ENCODE measurements at places on chromosomes 3 and 15.

- DNase-seq = no peak
Measured at GRCh38 chr3:36868614-36869436, 76.0 kb downstream of the TRANK1 start.

DNA sequence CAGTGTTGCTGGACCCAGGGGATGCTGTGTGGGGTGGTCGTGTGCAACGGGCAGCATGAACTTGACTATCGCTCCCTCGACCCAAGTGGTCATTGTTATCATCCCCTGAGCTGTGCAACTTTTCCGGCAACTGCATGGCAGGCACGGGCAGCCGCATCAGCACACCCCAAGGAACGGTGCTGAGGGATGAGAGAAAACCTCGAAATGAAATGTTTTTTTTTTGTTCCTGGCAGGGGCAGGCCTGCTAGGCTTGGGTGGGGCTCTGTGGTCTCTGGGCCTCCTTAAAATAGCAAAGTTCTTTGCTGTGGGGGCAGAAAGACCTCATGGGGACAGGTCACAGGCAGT lies 51.4 kb downstream of the CORO2B start:
- no peak for DNase-seq

DNA sequence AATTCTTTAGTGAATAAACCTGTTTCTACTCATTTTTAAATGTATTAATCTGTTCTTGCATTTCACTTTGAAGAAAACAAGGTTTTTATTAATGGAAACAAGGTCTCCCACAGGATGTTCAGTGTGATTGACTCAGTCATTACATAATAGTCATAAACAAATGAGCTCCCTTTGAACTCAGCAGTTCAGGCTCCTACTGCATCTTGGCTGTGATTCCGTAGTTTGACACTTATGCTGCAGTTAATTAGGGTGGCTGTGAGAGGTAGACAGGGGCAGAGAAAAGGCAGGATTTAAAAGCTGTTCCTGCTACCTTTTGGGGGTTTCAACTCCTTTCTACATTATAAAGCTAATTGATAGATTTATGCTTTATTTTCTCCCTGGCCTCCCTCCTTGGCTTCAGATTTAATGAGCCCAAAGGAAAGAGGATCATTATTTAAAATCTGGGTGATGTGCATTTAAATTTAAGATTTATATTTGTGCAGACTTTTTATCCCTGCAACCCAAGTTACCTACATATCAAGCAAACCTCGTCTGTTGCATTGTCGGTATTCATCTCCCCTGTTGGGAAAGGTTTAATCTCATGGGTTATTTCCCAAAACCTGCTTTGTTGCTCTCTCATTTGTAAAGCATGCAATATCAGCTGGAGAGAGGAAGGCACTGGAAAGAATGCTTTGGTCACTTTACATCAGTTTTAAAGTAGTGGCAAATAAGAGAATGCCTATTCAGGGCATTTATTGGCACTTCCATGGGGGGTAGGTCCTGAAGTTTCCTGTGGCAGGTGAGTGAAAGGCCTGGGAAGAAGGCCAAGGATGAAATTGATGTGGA lies 345.0 kb upstream of the NR2E3 start:
- DNase-seq = no peak

DNA sequence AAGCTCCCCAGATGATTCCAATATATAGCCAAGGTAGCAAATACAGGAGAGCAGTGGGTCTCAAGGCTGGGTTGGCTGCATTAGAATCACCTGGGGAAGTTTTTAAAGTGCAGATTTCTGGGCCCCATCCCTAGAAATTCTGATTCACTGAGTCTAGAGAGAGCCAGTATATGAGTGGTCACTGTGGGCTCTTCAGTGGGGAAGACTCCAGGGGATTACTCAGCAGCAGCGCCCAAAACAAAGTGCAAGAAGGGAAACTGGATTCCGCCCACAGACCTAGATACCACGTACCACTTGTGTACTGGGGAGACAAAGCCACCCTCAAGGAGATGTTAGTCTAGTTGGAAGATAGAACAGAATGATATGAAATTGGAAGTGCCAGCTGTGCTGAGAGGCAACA lies 40.0 kb downstream of the NME9 start:
- no peak for DNase-seq

GRCh38 chr3:73614419-73614818 lies 10.3 kb downstream of the PDZRN3 start:
- no peak for DNase-seq

Measured in T-helper 1 cell (primary cell).